ENCODE measurements at places on chromosomes 16 and 17.

DNA sequence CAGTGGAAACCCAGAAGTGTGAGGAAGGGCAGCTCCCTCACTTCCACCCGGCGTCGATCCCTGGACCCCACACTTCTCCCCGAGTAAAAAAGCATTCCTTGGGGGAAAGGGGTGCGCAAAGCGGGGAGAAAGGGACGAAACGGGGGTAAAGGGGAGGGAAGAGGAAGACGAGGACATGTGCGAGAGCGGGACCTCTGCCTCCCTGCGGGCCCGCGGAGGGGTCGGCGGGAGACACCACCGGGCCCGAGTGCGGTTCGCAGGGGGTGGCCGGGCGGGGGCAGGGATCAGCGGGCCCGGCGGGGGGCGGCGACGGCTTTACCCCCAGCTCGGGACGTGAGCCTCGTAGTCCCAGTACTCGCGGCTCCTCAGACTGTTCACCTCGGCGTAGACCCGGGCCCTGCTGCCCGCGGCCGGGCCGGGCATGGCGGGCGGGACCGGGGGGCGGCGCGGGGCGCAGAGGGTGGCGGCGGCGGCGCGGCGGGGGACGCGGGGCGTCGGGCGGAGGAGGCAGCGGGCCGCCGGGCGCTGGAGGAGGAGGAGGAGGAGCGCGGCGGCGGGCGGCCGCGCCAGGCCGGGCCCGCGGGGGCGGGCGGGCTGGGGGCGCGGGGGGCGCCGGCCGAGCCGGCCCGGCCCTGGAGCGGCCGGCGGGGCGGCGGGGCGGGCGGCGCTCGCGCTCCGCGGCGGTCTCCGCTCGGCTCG, 443 bp downstream of the CSNK2A2 start:
- no peak for DNase-seq

GRCh38 chr17:14760212-14760611, 459.3 kb downstream of the HS3ST3B1 start:
- no peak for DNase-seq

- DNase-seq, result no peak
Measured at GRCh38 chr17:42016411-42016831, 818 bp downstream of the DNAJC7 start.

DNA sequence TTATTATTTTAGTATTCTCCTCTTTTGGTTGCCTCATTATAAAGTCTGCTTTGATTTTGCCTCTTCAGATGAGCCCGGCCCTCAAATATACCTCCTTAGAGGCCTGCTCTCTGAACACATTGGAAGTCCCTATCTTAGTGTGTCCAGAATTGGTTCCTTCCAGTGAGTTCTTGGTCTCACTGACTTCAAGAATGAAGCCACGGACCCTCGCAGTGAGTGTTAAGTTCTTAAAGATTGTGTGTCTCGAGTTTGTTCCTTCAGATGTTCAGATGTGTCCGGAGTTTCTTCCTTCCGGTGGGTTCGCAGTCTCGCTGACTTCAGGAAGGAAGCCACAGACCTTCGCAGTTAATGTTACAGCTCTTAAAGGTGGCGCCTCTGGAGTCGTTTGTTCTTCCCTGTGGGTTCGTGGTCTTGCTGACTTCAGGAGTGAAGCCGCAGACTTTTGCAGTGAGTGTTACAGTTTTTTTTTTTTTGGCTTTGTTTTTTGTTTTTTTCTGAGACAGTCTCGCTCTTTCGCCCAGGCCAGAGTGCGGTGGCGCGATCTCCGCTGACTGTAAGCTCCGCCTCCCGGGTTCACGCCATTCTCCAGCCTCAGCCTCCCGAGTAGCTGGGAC, 45.8 kb upstream of the NOS2 start:
- peak; percentile 4 for DNase-seq

GRCh38 chr16:76654088-76654820, 377.1 kb downstream of the CNTNAP4 start:
- no peak for DNase-seq

DNA sequence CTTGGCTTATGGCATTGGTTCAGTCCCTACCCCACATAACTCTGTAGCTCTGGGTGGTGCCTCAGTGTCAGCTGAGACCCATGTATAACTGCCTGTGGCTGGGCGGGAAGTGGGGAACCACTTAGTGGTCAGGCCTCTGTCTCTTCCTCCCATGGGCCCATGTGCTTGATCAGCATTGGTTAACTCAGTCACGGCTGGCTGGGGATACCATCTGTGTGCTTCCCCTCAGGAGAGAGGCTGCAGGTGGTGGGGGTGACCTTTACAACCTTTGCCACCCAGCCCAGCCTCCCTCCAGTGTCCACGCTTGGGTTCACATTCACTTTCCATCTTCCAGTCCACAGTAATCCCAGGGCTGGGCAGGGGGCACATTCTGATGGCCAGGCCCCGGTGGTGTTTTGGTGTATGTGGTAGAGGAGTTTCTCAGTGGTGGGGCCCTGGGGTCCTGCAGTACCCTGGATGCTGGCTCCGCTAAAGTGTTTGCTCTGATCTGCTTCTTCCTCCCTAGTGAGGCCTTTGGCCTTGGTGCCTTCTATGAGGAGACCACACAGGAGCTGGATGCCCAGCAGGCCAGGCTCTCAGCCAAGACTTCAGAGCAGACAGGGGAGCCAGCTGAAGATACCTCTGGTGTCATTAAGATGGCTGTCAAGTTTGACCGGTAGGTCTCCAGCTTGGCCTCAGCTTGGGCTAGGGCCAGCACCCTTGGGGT, 10.2 kb upstream of the NFATC3 start:
- DNase-seq, result peak; percentile 53

DNA sequence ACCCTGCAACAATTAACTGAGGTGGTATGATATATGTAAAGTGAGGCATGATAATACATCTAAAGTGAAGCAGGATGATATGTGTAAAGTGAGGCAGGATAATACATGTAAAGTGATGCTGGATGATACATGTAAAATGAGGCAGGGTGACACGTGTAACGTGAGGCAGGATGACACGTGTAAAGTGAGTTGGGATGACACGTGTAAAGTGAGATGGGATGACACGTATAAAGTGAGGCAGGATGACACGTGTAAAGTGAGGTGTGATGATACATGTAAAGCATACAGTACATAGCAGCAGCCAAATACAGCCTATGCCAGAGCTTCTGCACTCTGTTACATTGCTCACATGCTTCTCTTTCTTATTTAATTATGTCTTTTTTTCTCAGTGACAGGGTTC, 184.4 kb upstream of the FOXF1 start:
- DNase-seq, result no peak

- no peak for DNase-seq
Measured at GRCh38 chr16:66298006-66298405, 68.5 kb upstream of the CDH5 start.

DNA sequence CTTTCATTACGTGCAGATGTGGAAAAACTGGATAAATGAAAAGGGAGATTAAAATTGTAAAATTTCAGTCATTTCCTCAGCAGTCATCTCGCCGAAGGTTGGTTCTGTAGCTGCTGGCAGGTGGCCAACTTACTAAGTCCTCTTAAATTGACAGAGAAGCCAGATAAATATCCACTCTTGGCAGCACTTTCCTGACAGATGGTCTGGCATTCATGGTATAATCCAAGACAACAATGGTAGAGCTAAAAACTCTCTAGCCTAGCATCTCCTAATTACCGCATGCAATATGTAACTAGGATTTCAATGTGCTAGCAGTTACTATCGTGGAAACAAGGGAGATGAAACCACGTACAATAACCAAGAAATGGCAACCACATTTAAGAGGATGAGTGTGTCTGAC, 306.3 kb downstream of the CNTNAP4 start:
- no peak for DNase-seq

DNA sequence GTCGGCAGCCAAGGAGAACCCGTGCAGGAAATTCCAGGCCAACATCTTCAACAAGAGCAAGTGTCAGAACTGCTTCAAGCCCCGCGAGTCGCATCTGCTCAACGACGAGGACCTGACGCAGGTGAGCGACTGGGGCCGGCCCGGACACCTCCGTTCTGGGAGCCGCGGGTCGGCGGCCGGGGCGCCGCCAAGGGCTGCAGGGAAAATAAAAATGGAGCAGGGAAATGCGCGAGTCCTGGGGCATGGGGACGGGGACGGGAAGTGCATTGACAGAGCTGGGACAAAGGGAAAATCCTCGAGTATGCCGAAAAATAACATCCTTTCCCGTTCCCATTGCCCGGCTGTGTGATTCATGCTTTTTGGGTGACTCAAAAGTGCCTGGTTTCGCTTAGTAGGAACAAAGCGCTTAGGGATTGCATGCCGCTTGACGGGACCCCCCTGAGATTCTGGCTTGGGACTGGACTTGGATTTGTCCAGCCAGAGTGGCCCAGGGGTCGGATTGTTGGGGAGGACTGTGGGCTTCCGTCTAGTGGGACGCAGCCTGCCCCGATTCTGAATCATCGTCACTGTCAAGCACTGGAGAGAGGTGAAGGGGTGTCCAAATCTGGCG, 699 bp downstream of the MPRIP start:
- DNase-seq, result peak; percentile 5

GRCh38 chr17:72569148-72569946, 448.5 kb downstream of the SOX9 start:
- DNase-seq, result no peak

- no peak for DNase-seq
Measured at GRCh38 chr17:30832438-30833124, 815 bp downstream of the ATAD5 start.

GRCh38 chr17:76742958-76743357, 5.0 kb downstream of the MFSD11 start:
- no peak for DNase-seq

DNA sequence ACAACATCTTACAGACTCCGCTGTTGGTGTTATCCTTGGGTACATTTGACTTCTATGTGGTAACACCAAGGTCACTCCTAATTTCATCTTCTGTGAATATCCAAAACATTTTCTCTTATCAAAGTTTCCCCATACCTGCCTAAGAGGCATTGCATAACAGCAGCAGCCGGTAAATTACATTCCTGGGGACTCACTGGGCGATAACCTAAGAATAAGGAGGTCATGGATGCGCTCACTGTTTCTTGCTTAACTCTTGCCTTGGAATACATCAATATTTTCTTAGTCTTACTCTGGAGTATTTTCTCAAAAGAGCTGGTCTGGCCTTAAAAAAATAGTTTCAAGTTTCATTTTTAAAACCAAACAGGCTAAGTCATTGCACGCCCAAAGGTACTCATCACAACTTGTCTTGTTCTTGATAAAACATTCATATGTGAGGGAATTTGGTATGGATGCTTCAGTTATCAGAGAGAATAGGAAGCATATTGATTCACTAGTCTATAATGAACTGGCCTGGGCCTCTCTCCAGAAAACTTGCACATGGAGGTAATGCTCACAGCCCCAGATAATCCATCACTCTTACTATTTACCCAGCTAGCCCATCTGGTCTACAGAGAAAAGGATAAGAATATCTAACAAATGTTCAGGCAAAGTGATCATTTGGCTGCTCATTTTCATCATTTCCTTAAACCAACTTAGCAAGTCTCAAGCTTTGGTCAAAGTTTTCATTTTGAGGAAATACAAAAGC, 235.0 kb upstream of the ERCC4 start:
- DNase-seq, result no peak

DNA sequence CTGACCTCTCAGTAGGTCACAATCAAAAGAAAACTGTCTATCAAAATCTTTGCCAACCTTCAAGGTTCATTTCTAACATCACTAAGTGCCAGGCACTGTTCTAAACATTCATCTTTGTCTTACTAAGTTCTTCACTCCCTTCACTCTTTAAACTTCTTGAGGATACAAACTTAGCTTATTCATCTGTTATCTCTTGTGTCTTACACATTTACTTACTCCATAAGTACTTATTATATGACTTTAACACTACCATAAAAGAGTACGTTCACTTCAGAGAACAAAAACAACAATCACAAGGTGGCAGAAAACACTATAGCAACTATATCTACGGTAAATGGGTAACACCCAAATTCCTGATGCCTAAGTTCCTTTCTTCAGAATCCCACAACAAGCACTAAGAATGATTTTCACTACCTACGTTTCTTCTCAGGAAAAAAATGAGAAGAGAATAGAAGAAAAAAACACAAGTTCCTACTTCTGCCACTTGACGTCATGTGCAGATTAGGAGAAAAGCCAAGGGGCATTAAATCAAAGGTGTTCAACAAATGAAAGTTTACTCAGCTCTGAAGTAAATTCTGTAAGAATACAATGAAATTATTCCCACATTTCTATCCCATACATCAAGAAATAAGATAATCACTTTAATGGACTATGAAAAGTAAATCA, 29.2 kb downstream of the KANSL1 start:
- no peak for DNase-seq

GRCh38 chr17:2592971-2593820, at the start of gene PAFAH1B1:
Gene PAFAH1B1, plus strand, starts transcription at chr17:2593654. Its CDS starts 44,635 bp downstream, at chr17:2638289.
- peak; percentile 81 for DNase-seq

DNA sequence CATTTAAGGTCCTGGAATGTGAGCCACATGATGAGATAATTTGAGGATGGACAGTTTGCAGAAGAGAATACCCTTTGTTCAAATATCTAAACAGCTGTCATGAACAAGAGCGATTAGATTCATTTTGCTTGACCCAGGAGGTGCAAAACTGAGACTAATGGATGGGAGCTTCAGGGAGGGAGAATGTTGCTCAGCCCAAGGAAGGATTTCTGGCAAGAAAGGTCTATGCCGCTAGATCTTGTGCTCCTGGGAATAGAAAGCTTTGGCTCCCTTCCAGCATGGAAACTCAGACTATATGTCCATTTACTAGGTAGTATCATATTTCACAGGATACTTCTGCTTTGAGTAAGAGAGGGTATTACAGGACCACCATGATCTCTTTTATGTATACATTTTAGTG, 14.8 kb upstream of the CDH11 start:
- no peak for DNase-seq

DNA sequence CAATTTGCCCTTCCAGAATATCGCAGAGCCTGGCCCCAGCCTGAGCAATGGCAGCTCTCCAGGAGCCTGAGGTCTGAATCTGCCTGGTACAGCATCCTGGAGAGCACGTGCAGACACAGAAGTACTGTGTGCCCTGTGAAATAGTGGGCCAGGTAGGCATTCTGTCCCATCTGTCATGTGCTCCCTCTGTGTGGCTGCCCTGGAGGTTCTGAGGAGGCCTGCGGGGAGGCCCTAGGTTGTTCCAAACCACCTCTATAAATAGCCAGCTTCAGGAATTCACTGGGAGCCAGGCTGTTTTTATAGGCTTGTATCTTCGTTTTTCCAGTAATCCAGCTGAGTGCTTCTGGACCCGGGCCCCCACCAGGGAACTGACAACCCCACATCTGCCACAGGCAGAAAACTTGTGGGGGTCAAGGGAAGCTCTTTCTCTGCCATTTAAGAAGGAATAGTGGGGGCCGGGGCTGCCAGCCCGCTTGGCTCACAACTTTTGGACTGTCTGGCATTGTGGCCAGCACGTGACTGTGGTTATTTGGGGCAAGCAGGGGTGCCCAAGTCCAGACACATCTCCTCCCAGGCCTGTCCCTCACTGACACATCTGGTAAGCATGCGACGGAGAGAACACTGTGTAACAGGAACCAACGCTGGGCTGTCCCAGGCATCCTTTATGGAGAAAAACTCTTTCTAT, 356.3 kb upstream of the TNRC6C start:
- DNase-seq, result no peak

- no peak for DNase-seq
Measured at GRCh38 chr17:81909966-81910839, 996 bp downstream of the PCYT2 start.

- no peak for DNase-seq
Measured at GRCh38 chr16:47069841-47070584, 73.7 kb downstream of the NETO2 start.

Measured in stimulated activated CD8-positive, alpha-beta memory T cell treated with anti-CD3 and anti-CD28 coated beads, Interleukin-4, amount 100 ng/mL, for 1 hour (primary cell).